HEK293T (cell line): ENCODE measurements at places on chromosomes 11 and 22.

GRCh38 chr11:92506809-92507336 is 282.3 kb downstream of the FAT3 start:
- no peak for DNase-seq

- no peak for DNase-seq
Measured at GRCh38 chr11:129853518-129854231, 38.0 kb downstream of the TMEM45B start.

DNA sequence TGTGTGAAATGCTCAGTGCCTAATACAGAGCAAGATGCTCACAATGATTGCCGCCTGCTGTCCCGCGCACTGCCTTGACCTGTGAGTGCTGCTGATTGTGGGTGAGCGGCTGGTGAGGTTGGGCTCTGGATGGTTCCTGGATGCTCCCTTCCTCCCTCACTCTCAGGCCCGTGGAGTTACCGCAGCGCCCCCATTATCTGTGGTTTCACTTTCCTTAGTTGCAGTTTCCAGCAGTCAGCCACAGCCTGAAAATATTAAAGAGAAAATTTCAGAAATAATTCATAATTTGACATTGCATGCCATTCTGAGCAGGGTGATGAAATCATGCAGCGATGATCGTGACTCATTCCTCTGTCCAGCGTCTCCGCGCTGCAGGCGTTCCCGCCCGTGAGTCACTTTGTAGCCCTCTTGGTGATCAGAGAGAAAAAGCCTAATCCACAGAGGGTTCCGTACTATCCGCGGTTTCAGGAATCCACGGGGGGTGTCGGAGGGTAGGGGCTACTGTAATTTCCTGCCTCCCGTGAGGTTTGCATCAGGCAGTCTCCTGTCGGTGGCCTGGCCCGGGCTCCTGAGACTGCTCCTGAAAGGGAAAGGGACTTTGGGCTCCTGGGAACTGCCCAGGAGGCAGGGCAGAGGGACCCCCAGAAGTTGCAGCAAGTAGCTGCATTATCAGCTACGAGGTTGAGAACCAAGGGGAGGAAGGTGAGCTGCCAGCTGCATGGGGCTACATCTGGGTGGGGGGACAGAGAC is 10.6 kb downstream of the RPL3 start:
- no peak for DNase-seq

- no peak for DNase-seq
Measured at GRCh38 chr11:110085255-110085838, 7.8 kb upstream of the ZC3H12C start.
